KG1 (cell line): ENCODE measurements at places on chromosomes 1 and 21.

GRCh38 chr1:1360506-1361169, 2.3 kb upstream of the MXRA8 start:
- no peak for DNase-seq

DNA sequence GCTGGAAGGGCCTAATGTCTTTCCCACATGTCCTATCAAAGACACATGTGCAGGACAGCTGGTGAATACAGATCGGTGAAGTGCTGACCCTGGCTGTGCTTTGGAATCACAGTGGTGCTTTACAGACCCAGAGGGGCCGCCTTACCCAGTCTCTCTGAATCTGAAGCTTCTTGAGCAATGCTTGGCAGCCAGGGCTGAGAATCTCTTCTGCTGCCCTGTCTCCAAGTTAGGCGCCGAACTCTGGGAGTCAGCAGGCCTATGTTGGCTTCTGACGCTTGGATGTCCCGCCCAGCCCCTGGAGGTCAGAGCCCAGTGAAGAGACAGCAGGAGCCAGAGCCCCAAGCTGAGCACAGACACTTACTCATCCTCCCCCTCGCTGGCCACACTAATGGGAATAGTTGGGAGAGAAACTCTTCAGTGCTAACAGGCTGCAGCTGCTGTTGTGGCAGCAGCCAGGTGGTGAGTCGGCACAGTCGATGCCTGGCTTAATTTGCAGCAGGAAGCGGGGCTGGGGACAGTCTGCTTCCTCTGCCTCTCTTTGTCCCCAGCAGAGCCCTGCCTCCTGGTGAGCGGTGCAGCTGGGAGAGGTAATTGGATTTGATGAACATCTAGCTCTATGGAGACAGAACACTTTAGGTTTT, 68.1 kb downstream of the URB2 start:
- DNase-seq = no peak

DNA sequence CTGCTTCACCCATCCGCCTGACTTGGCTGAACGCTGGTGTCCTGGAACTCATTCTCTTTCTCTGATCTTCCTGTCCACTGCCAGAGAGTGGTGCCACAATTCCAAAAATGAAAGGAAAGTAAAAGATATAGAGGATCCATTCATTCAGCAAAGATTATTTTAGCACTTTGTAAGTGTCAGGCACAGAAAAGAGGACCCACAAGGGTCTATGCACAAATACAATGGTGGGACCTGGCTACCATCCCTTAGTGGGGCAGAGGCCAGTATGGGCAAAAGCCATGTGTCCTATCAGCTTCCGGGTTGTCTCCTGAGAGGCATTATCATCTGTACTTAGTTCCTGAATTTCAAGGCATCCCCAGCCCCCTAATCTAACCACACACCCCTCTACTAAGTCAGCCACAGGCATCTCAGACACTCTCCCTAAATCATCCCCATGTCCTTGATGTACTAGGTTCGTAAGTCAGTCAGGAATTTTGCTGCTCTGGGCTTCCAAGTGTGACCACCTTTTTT, 19.0 kb downstream of the SSR2 start:
- DNase-seq = no peak

GRCh38 chr1:970242-970972, 4.1 kb downstream of the PLEKHN1 start:
- DNase-seq = no peak

GRCh38 chr1:42138586-42138985, 14.6 kb upstream of the GUCA2B start:
- DNase-seq = no peak

DNA sequence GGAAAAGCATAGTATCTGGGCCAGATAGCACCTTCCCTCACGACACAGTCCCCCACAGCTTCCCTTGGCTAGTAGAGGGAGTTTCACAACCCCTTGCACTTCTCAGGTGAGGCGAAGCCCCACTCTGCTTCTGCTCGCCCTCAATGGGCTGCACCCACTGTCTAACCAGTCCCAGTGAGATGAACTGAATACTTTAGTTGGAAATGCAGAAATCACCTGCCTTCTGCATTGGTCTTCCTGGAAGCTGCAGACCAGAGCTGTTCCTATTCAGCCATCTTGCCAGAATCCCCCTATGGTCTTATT, 243.2 kb upstream of the FAM78B start:
- no peak for DNase-seq

DNA sequence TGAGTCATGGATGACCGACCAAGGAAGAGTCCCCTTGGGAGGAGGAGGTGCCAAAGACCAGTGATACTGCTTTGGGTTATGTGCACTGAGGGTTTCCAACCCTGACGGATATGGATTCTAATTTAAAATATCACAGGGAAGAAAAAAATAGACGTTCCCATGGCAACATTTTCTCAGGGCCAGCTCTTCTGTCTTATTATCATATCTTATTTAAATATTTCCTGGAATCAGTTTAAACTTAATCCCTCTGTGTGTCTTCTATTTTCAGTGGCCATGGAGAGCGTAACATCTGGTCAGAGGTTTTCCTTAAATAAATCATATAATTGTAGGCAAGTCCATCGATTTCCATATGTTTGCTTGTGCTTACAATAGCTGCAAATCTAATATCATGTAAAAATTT, 205.4 kb upstream of the FMN2 start:
- DNase-seq = no peak

- DNase-seq = no peak
These were observed at the start of gene RNF223 for GRCh38 chr1:1073743-1074587. Gene RNF223, minus strand, starts transcription at chr1:1074306. Its CDS starts 1,740 bp downstream, at chr1:1072566.

GRCh38 chr1:95096218-95096841, 20.8 kb upstream of the TLCD4 start:
- no peak for DNase-seq

DNA sequence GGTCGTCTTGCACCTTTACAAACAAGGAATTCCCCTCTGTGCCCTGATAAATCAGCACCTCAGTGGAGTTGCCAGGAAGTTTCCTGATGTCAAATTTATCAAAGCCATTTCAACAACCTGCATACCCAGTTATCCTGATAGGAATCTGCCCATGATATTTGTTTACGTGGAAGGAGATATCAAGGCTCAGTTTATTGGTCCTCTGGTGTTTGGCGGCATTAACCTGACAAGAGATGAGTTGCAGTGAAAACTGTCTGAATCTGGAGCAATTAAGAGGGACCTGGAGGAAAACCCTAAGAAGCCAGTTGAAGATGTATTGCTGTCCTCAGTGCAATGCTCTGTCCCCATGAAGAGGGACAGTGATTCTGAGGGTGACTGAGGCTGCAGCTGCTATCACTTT, 38.3 kb downstream of the ZFYVE9 start:
- no peak for DNase-seq

GRCh38 chr21:35920436-35920835, 139.9 kb downstream of the SETD4 start:
- DNase-seq = no peak

GRCh38 chr1:40860706-40861223, 1.4 kb downstream of the CITED4 start:
- no peak for DNase-seq

GRCh38 chr1:83901547-83902155, 97.3 kb downstream of the TTLL7 start:
- no peak for DNase-seq

DNA sequence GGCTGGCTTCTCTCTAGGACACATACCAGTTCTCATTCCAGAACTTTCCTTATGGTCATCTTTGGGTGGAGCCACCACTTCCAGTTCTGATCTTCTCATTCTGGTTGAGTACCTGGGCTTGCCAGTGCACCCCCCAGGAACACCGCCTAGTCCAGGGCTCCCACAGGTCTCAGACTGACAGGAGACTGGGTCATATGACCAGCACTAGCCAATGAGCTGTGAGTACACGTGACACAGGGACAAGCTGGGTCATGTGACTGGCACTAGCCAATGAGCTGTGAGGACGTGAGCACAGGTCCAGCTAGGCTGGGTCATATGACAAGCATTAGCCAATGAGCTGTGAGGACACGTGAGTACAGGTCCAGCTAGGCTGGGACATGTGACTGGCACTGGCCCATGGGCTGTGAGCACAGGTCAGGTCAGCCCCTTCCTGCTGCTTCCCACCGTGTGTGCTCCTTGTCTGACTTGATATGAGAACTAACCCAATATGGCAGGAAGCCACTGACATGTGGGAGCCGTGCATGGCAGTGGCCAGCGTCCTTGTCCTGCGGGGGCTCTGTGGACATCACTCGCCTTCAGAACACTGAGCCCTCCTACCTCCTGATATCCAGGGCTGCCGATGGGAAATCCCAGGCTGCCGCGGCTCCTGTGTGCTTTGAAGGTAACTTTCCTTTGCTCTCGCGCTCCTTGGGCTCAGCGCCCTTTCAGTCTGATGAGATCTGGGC, 22.7 kb downstream of the KRTAP10-1 start:
- DNase-seq = no peak

DNA sequence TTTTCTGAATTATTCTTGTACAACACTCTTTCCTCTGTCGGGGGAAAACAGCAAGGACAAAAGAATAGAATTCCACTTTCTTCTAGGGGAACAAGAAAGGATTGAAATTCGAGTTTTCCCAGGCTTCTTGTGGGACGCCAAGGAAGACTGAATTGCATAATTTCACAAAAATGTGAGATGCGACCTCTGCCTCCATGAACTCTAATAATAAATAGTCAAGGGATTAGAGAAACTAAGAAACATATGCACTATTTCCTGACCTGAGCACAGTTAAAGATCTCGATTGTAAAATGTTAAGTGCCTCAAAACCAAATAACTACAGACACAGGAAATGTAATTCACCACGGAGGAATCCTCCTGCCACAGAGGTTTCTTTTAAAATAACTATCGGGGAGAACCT, 117.3 kb upstream of the MARK1 start:
- no peak for DNase-seq

- no peak for DNase-seq
These were observed 54.6 kb upstream of the SEC16B start for GRCh38 chr1:178024504-178024903.

DNA sequence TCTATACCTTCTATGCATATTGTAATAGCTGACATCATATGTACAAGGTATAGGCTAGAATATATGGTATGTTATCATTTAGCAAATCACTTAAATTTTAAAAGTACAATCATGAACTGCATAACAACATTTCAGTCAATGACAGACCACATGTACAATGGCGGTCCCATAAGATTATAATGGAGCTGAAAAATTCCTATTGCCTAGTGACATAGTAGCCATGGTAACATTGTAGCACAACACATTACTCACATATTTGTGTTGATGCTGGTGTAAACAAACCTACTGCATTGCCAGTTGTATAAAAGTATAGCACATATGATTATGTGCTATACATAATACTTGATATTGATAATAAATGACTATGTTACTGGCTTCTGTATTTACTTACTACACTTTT, 8.9 kb downstream of the RAB3B start:
- DNase-seq = no peak

- no peak for DNase-seq
These were observed 1155.6 kb downstream of the AMY1C start for GRCh38 chr1:104905322-104905721.

DNA sequence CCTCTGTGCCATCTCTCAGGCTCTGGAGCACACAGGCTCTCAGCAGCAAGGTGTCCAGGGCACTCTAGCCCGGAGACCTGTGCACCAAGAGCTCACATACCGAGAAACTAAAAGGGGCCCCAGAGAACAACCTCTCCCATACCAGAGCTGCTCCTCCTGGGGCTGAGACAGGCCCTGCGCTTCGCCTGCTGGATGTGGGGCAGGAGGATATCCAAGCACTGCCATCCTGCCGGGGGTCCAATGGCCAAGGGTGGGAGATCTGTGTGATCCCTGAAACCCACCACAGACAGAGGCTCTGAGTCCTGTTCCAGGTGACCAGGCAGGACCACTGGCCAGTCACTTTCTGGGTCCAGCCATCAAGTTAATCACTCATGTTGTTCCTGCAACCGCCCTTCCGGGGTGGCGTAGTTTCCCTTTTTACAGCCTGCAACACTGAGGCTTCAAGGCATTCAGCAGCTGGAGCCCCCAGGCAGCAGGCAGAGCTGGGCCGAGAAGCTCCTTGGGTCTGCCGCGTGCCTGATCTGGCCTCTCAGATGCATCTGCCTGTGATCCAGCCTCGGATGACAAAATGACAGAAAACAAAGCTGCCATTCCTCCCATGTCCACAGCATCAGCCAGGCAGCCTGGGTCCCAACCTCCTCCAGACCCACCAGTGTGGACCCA, 36.7 kb upstream of the ACTRT2 start:
- DNase-seq = no peak

GRCh38 chr1:42784946-42785693, at the start of gene TMEM269:
Gene TMEM269, plus strand, starts transcription at chr1:42784991. Its CDS starts 4,903 bp downstream, at chr1:42789894.
- DNase-seq = no peak

DNA sequence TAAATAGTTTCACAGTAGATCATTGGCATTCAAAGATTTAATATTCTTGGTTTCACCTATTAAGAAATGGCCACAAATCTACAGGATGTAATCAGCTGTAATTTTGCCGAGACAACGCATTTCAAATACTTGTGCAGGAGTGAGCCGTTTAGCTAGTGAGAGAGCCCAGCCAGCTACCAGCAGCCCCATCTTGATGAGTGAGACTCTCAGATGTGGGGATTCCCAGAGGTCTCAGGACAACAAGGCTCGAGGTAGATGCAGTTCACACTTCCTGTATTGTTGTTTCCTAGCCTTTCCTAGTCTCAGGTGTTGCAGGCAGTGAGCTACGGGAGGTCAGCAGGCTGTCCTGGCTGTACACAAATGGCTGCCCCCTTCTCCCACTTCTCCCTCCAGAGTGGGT, 108.6 kb downstream of the PBX1 start:
- DNase-seq = no peak

DNA sequence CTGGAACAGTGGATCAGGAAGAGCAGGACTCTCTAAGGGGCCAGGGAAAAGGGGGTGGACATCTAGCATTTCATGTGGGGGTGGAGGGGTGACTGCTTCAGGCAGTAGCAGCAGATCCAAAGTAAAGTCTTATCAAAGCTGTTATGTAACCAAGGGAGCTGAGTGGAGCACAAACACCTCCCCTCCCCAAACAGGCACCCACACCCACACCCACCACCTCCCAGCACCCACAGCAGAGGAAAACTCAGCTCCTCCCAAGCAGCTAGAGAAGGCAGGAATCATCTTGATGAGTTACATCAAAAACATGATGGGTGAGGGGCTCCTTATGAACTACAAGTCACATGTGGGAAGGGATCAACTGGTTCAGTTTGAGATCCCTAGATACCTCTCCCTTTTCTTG, 6.0 kb downstream of the DLGAP3 start:
- no peak for DNase-seq

DNA sequence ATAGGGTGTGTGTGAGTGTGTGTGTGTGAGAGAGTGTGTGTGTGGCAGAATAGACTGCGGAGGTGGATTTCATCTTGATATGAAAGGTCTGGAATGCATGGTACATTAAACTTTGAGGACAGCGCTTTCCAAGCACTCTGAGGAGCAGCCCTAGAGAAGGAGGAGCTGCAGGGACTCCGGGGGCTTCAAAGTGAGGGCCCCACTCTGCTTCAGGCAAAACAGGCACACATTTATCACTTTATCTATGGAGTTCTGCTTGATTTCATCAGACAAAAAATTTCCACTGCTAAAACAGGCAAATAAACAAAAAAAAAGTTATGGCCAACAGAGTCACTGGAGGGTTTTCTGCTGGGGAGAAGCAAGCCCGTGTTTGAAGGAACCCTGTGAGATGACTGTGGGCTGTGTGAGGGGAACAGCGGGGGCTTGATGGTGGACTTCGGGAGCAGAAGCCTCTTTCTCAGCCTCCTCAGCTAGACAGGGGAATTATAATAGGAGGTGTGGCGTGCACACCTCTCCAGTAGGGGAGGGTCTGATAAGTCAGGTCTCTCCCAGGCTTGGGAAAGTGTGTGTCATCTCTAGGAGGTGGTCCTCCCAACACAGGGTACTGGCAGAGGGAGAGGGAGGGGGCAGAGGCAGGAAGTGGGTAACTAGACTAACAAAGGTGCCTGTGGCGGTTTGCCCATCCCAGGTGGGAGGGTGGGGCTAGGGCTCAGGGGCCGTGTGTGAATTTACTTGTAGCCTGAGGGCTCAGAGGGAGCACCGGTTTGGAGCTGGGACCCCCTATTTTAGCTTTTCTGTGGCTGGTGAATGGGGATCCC, 18.3 kb upstream of the HDAC1 start:
- DNase-seq = no peak
